ENCODE measurements at places on chromosomes 7 and 10. TPM values are rescaled to one million over a fixed set of nuclear protein-coding genes. Genes with fewer than 3 reads are reported as not detected.

AGMO gene
- total RNA-seq: 0.08 TPM

CTNNA3 gene
- total RNA-seq: not detected

NACAD gene
- total RNA-seq: 0.20 TPM

AOAH gene
- total RNA-seq: 1.7 TPM

NSMCE4A gene
- 33.9 TPM for total RNA-seq

CLDN12 gene
- 20.7 TPM for total RNA-seq

RABGEF1 gene
- 26.9 TPM for total RNA-seq

TDRD1 gene
- total RNA-seq: not detected

SPDYE6 gene
- total RNA-seq: not detected

GIMAP2 gene
- total RNA-seq: 1.1 TPM

INSYN2A gene
- not detected for total RNA-seq

BEND7 gene
- total RNA-seq: 0.56 TPM

CACNA2D1 gene
- 2.2 TPM for total RNA-seq

SPDYE9 gene
- not detected for total RNA-seq

GTPBP4 gene
- total RNA-seq: 29.6 TPM

SH2D4B gene
- total RNA-seq: 0.04 TPM

RBP4 gene
- total RNA-seq: 0.60 TPM

All from esophagus mucosa (tissue), 1 donor.